ENCODE measurements at places on chromosomes 16 and 17.

- peak; percentile 37 for DNase-seq
Measured at GRCh38 chr17:66676421-66676820, 158.5 kb upstream of the CACNG5 start.

DNA sequence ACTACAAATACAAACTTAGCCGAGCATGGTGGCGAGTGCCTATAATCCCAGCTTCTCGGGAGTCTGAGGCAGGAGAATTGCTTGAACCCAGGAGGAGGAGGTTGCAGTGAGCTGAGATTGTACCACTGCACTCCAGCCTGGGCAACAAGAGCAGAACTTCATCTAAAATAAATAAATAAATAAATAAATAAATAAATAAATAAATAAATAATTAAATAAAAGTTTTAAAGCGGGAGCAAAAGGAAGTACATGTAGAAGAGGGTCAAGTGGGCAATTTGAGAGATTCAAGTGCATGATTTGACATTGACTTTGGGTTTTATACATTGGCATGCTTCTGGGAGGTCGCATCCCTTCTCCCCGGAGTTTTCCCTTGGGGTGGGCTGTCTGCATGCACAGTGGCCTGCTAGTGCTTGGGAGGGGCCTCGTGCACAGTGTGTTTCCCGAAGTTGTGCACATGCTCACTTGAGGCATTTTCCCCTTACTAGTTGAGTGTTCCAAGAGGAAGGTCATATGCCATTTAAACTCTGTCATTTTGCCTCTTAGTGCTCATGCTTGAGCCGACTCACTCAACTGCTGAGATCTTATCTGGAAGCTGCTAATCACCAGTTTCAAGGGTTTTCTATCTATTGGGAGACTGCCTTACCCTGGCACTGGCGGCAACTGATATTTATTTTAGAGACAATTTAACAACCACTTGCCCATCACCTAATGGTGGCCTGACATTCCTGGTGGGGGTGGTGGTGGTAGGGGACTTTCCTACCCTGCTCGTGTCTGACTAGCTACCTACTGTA, 193.2 kb upstream of the MPHOSPH6 start:
- DNase-seq = no peak

- DNase-seq = no peak
Measured at GRCh38 chr16:12371497-12371896, 395.0 kb downstream of the SNX29 start.

DNA sequence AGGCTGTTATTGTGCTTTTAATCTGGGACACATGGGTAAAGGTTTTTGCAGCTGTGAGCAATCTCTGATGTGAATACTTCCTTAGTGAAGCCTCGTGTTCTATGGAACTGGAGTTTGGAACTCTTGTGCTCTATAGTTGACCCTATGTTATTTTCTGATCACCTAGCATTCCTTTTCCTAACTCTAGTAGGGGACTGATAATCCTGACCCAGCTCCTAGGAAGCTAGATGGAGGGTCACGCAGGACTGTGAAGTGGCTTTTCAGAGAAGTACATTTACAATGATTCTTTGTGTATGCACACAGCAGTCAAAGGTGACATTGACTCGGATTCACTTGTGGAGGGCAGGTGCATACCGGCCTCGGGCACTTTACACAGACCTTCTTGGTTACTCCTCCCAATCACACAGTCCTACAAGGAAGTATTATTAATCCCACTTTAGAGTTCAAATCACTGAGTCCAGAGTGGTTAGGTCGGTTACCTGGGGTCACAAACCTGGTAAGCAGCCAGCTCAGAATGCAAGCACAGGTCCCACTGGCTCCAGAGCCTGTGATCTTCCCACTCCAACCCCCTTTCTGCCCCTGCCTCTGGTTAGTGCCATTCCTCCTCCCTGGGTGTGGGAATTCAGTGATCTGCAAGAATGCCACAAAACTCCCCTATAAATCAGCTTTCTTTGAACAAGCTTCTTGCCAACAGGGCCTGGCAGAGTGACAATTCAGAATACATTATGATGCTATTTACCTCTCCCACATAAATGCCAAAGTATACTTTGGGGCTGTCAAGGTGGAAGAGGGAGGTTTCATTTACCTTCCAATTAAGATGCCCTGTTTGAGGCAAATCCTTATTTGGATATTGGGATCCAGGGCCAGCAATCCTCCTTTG, 7.1 kb downstream of the CHD9NB start:
- DNase-seq = no peak

Measured in left lung (tissue), 14 donors.